ENCODE measurements at places on chromosomes 4 and X.

GRCh38 chrX:12647230-12647629 is 144.0 kb upstream of the PRPS2 start:
- DNase-seq = no peak

GRCh38 chr4:132827522-132827921 is 321.6 kb upstream of the PCDH10 start:
- DNase-seq = no peak

- no peak for DNase-seq
Observed at GRCh38 chr4:4502694-4503311, 39.0 kb downstream of the STX18 start.

DNA sequence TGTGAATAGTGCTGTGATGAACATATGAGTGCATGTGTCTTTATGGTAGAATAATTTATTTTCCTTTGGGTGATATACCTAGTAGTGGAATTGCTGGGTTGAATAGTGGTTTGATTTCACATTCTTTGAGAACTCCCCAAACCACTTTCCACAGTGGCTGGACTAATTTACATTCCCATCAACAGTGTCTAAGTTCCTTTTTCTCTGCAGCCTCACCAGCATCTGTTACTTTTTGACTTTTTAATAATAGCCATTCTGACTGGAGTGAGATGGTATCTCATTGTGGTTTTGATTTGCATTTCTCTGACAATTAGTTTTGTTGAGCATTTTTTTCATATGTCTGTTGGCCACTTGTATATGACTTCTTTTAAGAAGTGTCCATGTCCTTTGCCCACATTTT is 29.1 kb downstream of the JADE3 start:
- no peak for DNase-seq

GRCh38 chr4:158787709-158788475 is 19.1 kb downstream of the FNIP2 start:
- DNase-seq = no peak

- no peak for DNase-seq
Observed at GRCh38 chr4:91285487-91285886, 1018.3 kb upstream of the GRID2 start.

- no peak for DNase-seq
Observed at GRCh38 chr4:39754309-39754708, 56.4 kb downstream of the UBE2K start.

GRCh38 chr4:145281951-145282350 is 101.6 kb upstream of the OTUD4 start:
- no peak for DNase-seq

- DNase-seq = no peak
Observed at GRCh38 chrX:29541038-29541437, 674.3 kb upstream of the MAGEB2 start.

- DNase-seq = no peak
Observed at GRCh38 chrX:47807548-47807947, 29.2 kb upstream of the ZNF81 start.

- DNase-seq = no peak
Observed at GRCh38 chr4:6575503-6576240, 683 bp downstream of the MAN2B2 start.

DNA sequence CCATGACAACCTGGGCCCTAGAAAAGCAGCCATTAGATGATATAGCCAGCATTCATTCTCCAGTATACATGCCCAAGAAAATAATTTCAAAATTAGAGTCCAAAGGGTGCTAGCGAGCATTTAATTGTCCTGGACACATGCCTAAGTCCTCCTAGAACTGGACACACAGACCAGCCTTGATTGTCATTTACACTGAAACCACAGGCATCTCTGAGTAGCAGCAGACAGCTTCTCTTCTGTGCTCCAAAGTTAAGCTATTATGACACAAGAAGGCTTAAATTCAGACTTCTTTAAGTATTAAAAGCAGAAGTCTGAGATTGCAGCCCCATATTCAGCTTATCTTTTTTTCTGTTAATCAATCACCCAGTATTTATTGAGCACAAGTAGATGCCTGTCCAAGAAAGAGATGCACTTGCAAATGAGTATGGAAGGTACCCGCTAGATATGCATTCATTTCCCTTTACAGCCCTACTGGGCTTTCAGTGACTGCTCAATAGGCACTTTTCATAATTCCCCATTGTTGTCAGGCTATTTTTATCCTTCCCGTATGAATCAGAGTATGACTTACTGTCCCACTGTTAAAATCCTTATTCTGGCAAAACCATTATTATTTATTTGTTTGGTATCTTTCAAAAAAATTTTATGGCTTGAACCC is 374.1 kb downstream of the FBXW7 start:
- DNase-seq = no peak

GRCh38 chr4:2024683-2025082 is 15.9 kb upstream of the NELFA start:
- no peak for DNase-seq

- DNase-seq = no peak
Observed at GRCh38 chrX:110087485-110088356, 84.8 kb downstream of the TMEM164 start.

- DNase-seq = no peak
Observed at GRCh38 chrX:107556967-107557366, 71.3 kb upstream of the PRPS1 start.

- DNase-seq = no peak
Observed at GRCh38 chr4:185201977-185202962, 1.5 kb downstream of the CFAP97 start.

DNA sequence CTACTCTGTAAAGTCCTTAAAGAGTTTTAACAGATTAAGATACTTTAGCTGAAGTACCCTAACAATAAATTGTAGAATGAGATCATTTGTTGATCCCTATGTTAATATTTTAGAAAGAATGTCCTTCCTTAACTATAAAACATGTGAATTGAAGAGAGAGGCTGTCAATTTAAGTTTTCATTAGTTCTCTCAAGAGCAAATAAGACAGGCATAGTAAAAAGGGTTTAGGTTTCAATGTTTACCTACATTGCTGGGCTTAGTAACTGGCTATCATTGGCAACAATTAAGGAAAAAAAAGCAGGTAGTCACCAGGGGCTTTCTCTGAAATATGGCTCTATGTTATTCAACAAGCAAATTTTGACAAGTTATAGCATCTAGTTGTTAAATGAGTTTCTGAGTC is 91.5 kb downstream of the ATRX start:
- DNase-seq = no peak

GRCh38 chrX:17990532-17990931 is 129.4 kb upstream of the RAI2 start:
- no peak for DNase-seq

- no peak for DNase-seq
Observed at GRCh38 chr4:169312690-169313422, 42.1 kb upstream of the SH3RF1 start.

GRCh38 chr4:102352781-102353180 is 7.5 kb upstream of the SLC39A8 start:
- no peak for DNase-seq

DNA sequence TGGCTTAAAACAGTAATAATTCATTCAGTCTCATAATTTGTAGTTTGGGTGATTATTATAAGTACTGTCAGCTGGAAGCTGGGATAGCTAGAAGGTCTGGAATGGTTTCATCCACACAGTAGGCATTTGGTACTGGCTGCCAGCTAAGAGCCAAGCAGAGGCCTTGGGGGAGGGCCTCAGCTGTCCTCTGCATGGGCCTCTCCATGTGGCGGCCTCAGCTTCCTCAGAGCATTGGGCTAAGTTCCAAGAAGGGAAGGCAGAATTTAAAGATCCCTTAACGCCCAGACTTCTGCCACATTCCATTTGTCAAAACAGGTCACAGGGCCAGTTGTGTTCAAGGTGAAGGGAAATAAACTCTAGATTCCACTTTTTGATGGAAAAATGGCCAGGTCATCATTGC is 93.3 kb downstream of the NEUROG2 start:
- no peak for DNase-seq

DNA sequence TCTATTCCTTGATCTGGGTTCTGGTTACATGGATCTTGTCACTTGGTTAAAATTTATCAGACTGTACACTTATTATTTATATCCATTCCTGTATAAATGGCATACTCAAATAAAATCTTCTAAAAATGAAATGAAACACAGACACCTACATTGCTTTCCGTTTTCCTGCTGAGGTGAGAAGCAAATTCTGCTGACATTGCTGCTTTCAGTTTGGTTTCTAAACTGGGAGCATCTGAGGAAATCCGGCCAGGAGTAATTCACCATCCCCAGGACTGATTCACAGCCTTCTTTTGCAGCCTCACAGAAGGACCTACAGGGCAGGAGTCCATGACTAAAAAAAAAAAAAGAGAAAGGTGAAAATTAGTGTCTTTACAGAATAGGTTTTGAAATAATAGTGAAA is 93.6 kb downstream of the CORIN start:
- DNase-seq = no peak

DNA sequence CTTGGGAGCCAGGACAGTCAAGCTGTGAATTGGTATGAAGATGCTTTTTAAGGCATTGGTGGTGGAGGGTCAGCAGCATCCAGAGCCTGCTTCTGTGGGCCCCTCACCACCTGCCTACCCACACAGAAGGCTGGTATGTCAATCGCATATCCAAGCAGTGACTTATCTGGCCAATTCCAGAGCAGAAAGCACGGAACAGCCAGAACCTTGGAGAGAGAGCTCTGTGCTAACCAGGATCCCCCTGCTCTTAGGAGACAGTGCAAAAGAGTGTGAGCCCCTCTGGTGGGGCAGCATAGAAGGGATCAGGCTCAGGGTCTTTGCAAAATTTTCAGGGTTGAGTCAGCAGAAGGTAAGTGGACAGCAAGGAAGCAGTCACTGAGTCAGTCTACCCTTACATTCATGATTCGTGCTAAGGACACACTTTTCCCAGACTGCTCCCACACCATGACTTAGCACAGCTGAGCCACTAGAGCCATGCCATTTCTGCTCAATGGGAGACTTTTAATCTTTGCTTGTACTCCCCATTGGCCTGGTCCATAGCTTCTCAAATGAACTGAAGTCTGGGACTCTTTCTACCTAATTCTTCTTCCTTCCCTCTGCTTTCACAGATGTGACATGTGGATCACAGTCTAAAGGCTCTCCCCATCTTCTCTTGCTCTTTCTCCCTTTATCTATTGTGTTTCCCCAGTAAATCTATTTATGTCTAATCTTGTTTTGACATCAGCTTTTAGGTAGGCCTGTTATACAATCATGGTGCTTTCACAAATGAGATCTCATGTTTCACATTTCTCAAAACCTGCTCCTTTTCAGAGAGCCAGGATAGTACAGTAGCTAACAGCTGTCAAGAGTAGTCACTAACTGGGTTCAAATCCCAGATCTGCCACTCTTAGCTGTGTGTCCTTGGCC is 20.0 kb downstream of the MORF4L2 start:
- DNase-seq = no peak

DNA sequence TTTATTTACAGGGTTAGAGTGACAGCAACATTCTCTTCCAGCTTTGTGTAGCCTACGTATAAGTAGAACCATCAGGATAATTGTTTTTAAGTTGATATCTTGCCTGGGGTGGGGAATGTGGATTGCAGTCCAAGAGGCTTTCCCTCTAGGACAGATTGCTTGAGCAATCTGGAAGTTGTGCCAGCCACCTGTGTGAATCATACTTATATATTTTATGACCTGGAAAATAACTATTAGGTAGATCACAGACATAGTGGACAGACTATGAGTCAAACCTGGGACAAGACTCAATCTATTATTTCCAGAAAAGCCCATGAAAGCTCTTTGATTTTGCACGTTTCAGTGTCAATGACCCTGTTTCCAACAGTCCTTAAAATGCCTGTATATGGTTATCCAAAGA is 98.9 kb downstream of the TLL1 start:
- DNase-seq = no peak

GRCh38 chr4:15149234-15149838 is 147.1 kb downstream of the CPEB2 start:
- DNase-seq = peak; percentile 11

DNA sequence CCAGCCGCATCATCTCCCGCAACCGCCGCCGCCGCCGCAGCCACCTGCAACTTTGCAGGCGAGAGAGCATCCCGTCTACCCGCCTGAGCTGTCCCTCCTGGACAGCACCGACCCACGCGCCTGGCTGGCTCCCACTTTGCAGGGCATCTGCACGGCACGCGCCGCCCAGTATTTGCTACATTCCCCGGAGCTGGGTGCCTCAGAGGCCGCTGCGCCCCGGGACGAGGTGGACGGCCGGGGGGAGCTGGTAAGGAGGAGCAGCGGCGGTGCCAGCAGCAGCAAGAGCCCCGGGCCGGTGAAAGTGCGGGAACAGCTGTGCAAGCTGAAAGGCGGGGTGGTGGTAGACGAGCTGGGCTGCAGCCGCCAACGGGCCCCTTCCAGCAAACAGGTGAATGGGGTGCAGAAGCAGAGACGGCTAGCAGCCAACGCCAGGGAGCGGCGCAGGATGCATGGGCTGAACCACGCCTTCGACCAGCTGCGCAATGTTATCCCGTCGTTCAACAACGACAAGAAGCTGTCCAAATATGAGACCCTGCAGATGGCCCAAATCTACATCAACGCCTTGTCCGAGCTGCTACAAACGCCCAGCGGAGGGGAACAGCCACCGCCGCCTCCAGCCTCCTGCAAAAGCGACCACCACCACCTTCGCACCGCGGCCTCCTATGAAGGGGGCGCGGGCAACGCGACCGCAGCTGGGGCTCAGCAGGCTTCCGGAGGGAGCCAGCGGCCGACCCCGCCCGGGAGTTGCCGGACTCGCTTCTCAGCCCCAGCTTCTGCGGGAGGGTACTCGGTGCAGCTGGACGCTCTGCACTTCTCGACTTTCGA is 654 bp downstream of the ATOH1 start:
- no peak for DNase-seq

GRCh38 chrX:10450959-10451355 is 169.4 kb downstream of the MID1 start:
- no peak for DNase-seq

GRCh38 chr4:107838861-107839565 is 14.3 kb downstream of the SGMS2 start:
- DNase-seq = no peak

- DNase-seq = no peak
Observed at GRCh38 chrX:1609762-1610161, 5.1 kb upstream of the ASMT start.

DNA sequence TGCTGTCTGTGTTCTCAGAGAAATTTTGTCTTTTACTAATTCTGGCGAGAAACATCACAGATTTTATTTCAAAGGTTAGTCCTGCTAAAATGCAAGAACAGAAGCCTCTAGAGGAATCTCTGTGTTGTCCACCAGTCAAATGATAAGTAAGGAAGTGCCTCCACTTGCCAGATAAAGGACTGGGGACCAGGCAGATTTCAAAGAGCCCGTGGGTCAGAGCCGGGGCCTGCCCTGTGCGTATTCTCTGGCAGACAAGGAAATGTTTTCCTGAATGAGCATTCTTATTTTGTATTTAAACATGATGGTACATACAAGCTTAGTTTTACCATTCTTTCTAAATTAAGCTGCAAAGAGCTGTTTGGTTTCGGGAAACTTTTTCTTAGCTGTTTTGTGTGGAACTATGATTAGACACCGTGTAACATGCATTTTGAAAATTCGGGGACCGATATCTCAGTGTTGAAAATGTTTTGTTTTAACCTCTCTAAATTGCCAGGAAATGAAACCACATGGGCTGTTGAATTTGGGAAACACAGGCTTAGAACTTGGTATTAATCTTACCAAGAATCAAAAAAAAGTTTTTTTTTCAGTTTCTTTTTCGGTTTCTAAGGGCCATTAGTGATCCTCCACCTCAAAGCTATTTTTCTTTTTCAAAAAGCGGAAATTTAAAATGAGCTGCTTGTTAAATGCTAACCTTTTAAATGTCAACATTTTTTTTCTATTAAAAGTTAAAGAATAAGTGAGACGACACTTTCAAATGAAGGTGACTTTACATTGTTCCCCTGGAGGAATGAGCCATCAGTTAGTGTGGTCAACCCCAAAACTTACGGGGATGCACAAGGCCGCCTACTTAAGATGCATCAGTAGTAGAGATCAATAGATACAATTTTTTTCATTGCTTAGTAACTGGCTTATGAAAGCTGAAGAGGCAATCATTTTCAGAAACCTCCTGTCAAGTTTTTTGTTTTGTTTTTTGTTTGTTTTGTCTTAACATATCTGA is 89.6 kb upstream of the MTM1 start:
- DNase-seq = no peak
